ENCODE measurements at places on chromosomes 4 and X.
A peak's percentile ranks its signal among the peaks of the same experiment; 100 is the strongest.

- DNase-seq, result no peak
Observed at GRCh38 chr4:158013858-158014257, 159.0 kb downstream of the GASK1B start.

GRCh38 chrX:13685126-13685763 lies 3.7 kb upstream of the RAB9A start:
- DNase-seq, result no peak

DNA sequence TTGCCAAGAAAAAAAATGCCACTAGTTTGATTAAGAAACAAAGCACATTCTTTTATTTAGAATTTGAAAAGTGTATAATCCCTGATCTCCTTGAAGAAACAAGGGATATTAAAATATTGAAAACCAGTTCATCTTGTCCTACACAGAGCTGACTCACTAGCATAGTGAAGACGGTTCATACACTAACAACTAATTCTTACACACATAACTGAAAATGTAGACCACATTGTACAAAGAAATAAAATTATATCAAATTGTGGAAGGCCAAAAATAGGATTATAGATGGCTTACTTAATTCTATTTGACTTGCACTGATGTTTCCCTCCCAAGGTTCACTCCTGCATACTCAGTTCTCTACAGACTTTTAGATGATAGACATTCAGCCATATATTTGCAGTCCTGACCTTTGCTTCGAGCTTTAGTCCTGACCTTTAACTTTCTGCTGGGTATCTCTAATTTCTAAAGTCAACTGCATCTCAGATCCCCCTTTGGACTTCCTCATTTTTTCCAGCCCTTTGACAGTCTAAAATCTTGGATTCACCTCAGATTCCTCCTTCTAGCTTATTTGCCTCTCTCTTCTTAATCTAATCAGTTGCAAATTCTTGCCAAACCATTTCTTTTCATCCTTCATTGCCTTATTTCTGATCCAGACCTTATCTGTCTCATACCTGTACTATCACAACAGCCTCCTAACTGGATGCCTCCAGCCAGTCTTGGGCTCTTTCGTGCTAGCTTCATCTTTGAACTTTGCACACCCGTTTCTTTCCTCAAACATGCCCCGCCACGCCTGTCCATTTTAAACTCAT lies 4.5 kb upstream of the WWC2 start:
- no peak for DNase-seq

DNA sequence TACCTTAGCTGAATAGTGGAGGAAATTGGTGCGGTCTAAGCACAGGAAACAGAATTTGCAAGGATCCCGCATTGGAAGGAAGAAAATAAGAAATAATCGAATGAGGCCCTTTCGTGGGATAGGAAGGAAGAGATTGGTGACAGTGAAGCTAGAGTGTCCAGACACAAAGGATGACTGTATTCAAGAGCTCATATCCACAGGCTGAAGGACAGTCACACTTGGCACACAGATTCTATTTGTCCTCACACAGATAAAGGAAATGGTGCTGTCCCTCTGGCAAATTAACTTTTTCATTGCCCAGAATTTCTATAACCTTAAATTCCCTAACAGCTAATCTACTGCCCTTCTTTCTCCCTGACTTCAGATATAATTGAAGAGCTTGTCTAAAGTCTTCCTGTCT lies 2188.9 kb upstream of the TENM3 start:
- DNase-seq, result no peak

- no peak for DNase-seq
Observed at GRCh38 chrX:102846544-102847236, 90.4 kb upstream of the RAB40AL start.

DNA sequence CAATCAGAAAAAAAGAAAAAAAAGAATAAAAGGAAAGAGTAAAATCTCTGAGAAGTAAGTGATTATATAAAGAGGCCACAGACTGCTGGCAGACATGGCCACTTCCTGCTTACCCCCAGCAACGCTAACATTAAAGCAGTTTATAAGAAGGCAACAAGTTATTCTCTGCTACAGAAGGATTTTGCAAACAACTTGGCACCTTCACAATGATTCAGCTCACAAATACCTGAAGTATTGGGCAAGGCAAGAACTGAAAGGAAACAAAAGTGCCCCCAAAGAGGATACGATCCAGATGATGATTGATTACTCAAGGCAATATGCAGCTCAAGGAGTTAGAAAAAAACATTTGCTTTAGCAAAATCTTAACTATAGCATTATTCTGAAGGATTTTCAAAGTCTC lies 718.8 kb downstream of the KLHL13 start:
- no peak for DNase-seq

DNA sequence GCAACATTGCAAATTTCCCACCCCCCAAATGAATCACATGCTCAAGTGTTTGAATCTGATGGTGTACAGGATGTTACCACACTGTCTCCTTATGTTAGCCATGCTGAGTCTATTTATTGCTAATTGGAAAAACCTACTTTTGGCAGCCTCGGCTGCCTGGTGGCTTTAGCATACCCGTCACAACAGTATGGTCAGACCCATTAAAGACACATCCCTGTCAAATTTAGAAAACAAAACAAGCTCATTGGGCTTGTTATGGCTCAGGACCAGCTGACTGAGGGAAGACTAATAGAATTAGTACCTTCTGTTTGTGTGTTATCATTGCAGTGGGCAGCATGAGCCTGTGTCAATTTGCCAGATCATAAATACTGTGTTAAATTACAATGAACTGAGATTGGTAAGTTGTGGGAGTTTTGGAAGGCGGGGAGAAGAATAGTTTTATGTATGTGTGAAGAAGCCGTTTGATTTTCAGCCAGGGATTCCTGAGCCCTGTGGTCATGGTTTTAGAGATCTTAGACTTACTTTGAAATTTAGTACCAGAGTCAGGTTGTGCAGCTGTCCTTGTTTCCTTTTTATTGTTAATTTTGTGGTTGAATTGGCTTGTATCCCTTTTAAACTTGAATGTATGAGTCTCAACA lies 66.8 kb downstream of the POLA1 start:
- no peak for DNase-seq

GRCh38 chr4:70681704-70682103 lies 6.6 kb upstream of the UTP3 start:
- DNase-seq, result no peak

DNA sequence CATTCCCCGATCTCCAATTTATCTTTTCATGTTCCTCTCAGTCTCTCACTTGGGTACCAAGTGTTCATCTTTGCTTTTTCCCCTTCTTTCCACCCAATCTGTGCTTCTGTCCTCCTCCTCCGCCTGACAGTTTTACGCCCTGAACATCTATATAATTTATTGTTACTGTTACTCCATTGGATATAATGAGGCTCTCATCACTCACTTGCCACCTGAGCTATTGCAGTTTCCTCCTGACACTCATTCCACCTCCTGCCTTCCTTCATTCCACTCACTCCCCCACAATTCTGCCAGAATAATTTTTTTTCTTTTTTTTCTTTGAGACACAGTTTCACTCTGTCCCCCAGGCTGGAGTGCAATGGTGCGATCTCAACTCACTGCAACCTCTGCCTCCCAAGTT lies 77.6 kb upstream of the SORBS2 start:
- no peak for DNase-seq

- no peak for DNase-seq
Observed at GRCh38 chr4:131044368-131044767, 1948.4 kb downstream of the C4orf33 start.

GRCh38 chr4:159145992-159146330 lies 43.1 kb downstream of the RAPGEF2 start:
- DNase-seq, result no peak

DNA sequence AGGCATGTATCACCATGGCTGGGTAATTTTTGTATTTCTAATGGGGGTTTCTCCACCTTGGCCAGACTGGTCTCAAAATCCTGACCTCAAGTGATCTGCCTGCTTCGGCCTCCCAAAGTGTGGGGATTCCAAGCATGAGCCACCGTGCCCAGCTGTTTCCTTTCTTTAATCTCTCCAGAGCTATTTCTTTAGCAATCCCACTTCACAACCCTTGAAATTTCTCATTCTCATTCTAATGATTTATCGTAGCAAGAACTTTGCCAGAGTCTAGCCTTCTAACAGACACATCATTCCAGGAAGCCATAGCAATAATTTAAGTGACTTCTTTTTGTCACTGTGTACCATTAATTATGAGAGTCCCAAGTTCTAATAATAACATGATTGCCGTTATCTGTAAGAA lies 68.6 kb downstream of the RXFP1 start:
- DNase-seq, result no peak

DNA sequence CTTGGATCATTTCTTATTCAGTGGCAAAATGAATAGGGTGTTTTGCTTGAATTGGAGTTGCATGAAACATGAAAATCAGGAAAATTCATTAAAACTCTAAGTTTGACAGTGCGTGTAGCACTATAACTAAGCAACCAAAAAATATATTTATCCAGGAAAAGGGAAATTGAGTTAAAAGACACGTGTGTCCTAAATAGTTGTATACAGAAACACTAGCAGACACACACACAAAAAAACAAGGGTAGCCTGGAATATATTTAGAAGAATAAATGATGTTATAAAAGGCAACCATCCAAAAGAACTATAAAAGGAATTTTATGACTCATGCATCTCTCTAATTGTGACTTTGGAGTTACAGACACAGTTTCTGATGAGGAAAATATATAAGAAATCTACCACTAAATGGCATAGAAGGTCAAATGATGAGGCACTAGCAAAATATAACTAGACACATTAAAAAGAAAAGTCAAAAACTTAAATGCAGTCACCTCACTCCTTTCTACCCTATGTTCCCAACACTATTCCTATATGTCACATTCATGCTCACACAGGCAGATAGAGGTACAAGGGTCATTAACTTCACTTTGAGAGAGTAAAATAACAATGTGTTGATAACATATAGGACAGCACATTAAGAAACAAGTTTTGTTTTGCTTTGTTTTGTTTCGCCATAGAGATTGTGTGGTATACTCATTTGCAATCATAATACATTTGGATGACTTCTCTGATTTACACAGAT lies 793.6 kb upstream of the INTU start:
- no peak for DNase-seq

- DNase-seq, result no peak
Observed at GRCh38 chr4:99504804-99505502, 5.9 kb upstream of the C4orf17 start.

GRCh38 chr4:182449930-182450439 lies 206.8 kb downstream of the TENM3 start:
- no peak for DNase-seq

DNA sequence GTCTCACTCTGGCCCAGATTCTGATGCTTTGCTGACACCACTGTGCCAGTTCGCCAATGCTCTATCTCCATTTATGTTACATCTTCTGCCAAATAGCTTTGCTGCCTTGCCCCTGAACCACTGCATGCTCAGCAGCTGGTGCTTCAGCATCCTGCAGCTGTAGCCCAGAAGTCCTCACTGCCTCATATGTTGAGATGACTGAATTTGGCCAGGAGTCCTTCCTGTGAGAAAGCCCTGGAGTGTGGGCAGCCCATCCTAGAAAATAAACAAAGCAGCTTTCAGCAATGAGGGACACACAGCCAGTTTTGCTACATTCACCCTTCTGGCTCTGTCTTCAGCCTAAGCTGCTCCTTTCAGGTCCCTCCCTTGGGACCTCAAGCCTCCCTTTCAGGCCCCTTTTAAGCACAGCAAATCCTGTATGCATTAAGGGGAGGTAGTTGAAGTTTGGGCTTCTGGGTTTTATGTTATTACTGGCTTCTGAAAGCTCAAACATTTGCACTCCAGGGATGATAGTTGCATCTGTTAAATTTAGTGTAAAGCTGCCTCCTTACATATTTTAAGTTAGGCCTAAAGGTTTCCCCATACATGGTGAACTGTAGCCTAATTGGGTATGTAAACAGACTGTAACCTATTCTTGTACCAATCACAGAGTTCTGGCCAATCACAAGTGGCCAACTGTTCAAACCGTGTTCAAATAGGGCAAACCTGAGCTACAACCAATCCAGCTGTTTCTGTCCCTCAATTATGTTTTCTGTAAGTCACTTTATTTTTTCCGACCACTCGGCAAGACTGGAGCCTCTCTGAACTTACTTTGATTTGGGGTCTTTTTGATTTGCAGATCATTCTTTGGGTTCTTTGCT lies 2.1 kb upstream of the TMEM165 start:
- DNase-seq, result no peak

- DNase-seq, result no peak
Observed at GRCh38 chr4:25656031-25656430, 380 bp downstream of the SLC34A2 start.

GRCh38 chrX:73877687-73878086 lies 314.7 kb downstream of the CHIC1 start:
- DNase-seq, result no peak

- no peak for DNase-seq
Observed at GRCh38 chr4:146291313-146291712, 77.0 kb downstream of the REELD1 start.

DNA sequence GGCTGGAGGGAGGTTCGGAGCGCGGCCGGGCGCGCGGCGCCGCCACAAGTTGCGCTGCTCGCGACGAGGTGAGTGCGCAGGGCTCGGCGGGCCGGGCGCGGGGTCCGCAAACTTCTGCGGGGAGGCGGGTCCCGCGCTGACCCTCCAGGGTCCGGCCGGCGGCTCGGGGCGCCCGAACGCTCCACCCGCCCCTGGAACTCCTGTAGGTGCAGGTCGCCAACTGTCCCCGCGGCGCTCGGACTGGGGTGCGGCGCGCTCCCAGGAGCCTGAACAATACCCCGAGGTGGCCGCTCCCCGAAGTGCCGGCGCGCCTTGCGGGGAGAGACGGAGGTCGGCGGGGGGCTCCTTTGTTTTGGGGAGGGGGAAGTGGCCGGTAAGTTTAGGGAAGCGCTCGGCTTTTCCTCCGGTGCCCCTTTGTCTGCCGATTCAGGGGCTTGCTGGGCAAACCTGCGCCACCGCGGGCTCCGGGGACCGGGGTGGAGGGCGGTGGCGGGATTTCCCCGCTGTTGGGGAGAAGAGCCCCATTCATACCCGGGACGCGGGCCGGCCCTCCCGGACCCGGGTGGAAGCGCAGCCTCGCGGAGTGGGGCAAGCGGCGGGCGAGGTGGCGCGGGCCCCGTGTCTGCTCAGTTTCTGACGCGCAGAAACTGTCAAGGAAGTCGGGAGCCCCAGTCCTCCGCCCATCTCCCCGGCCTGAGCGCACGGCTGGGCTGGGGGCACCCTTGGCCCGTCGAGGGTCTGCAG lies 694 bp downstream of the TBL1X start:
- peak; percentile 24 for DNase-seq

DNA sequence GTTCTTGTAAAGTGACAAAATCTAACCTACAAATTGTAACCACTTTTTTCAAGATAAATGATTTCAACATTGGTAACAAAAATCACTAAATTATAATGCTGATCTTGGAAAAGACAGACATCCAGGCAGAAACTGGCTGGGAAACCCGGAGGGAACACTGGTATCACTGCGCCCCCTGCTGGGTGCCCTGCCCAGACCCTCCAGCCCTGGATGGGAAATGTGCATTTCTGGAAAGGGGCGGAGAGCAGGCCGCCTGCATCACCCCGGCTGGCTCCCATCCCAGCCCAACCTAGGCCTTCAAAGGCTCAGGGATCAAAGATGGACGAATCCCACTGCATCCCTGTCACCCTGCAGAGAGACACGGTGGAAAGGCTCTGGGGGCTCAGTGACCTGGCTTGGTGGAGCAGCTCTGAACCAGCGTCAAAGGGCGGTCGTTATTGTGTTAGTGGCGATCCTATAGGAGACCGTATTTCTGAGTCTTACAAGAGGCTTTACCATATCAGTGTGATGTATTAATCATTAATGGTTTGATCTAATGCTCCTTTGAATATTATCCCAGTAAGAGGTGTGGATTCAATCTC lies 37.3 kb downstream of the ACOX3 start:
- peak; percentile 83 for DNase-seq

- no peak for DNase-seq
Observed at GRCh38 chr4:54231768-54232688, 2.9 kb downstream of the PDGFRA start.

GRCh38 chrX:141941234-141941633 lies 37.5 kb downstream of the MAGEC1 start:
- DNase-seq, result no peak

- DNase-seq, result no peak
Observed at GRCh38 chrX:112846187-112846586, 5.6 kb upstream of the AMOT start.
